Daoy (cell line): ENCODE measurements at places on chromosomes 13 and 19.

DNA sequence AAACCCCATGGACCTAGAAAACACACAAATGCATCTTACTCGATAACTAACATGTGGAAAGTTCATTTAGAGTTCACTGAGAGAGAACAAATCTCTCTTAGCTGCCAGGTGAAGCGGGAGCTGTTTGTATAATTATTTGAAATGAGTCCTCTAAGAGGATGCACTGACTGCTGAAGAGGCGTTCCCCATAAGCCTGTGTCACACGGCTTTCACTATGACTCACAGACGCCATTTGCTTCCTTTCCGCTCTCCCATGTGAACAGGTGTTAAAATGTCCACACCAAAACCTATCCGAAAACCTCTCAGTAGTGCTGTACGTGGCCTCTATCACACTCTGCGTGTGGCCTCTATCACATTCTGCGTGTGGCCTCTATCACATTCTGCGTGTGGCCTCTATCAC, 101.8 kb downstream of the SOX1 start:
- DNase-seq, result no peak

GRCh38 chr13:84263354-84264069, 381.2 kb upstream of the SLITRK1 start:
- DNase-seq, result no peak

DNA sequence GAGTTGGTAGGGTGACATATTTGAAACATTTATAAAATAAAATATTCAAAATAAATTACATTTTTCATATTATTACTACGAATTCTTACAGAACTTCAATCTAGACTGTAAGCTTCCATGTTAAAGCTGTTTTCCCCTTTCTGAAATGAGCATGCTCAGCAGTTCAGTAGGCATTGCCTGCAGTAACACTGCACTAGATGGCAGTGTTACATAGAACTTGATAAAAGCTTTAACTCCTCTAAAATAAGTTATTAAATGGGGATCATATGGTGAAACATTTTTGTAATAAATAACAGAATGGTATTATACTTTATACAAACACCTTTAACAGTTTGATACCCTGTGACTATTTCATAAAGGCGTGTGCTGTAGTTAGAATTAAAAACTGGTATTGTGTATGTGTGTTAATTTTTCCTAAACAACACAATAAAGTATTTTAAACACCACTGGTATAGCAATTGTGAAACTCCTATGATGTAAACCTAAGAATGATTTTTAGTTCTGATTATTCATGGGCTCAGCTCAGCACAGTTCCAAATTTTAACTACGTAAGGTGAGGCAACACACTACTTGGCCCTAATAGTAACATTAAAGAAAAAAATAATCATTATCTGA, 11.6 kb upstream of the GPR18 start:
- DNase-seq, result peak; percentile 12

GRCh38 chr19:38819231-38819920, 6.6 kb upstream of the LGALS4 start:
- DNase-seq, result no peak

GRCh38 chr13:41916173-41916954, 44.5 kb downstream of the VWA8 start:
- DNase-seq, result peak; percentile 40

- no peak for DNase-seq
Measured at GRCh38 chr13:49459580-49459979, 15.5 kb downstream of the SETDB2 start.

- no peak for DNase-seq
Measured at GRCh38 chr19:44592451-44592890, 20.9 kb upstream of the IGSF23 start.

DNA sequence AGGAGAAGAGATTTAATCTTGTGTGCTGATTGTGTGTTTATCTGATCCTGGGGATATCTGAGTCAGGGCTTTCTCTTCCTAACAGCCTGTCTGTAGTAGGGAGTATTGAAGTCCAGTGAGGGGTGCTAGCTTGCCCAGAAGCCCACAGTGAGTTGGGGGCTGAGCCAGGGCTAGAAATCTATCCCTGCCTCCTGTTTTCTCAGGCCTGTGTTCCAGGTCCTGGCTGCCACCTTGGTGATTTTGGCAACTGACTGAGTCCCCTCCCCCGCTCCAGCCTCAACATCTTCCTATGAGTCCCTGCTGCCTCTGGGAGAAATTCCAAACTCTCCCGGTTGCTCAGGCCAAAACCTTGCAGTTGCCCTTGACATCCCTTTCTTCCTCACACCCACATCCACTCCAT, 7.7 kb upstream of the NOVA2 start:
- DNase-seq, result no peak

DNA sequence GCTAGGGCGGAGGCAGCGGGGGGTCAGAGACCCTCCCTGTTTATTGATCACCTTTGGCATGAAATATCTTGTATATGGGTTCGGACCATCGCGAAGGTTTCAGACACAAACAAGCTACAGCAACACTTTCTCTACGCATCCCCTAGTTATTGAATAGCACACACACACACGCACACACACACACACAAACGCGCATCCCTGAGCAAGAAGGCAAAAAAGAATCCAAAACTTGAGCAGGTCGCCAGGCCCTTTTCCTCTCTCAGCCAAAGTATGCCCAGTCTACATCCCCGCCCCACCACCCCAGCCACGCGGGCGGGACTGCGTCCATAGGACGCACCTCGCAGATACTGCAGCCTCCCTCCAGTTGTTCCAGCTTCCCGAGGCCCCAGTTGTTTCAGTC, 16.0 kb downstream of the POU4F1 start:
- DNase-seq, result no peak

DNA sequence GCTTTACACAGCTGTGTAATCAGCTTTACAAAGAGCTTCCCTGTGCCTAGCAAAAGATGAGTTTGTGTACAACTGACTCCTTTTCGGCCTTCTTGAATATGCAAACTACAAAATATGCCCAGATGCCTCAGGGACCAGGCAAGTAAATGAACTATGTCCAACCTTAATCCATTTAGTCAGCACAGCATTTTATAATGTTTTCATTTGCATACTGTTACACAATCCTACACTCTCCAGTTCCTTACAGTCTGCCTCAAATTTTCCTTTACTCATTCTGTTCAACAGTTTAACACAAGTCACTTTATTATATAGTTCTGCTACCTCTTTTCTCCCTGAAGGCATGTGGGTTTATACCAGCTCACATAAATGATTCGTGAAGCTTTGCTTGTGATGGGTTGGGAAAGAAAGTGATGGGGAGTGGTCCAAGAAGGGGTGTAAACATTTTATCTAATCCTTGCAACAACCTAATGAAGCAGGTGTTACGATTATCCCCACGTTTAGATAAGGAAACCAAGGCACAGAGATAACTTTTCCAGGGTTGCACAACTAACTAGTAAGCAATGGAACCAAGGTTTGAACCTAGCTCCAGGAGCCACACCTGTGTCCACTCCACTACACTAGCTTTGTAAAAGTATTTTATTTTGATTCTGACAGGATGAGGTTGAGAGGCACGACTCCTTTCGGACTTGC, 3.3 kb upstream of the USP12 start:
- DNase-seq, result no peak

DNA sequence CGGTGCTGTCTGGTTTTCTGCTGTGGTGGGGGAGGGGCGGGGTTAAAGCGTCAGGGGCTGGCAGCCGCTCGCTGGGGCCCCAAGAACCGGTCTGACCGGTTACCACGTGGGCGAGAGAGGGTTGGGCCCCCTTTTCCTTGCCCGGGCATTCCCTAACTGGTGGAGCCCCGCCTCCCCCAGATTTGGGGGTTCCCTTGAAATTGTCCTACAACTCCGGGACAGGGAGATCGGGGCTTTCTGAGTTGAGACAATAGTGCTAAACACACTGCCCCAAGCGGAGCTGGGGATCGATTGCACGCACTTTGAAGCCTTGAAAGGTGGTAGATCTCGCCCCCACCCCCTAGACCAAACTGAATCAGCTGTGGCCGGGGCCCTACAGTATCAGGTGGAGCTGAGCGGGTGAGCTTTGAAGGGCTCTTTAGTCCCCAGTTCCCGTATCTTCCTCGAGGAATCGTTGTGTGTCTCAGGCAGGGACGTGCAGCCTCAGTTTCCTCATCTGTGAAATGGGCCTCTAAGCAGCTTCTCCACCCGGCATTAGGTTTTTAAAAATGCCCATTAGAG, 4.8 kb downstream of the IER2 start:
- peak; percentile 76 for DNase-seq

- no peak for DNase-seq
Measured at GRCh38 chr13:107035778-107036177, 467.8 kb upstream of the ARGLU1 start.

DNA sequence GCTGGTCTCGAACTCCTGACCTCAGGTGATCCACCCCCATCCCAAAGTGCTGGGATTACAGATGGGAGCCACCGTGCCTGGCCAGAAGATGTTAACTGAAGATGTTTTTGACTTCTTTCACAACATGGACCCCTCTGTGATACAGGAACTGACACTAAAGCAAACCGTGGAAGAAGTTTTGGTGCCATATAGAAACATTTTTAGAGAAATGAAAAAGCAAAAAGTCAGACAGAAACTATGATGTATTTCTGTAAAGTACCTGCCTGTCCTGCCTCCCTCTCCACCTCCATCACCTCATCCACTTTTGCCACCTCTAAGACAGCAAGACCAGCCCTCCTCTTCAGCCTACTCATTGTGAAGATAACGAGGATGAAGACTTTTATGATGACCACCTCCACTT, 11.3 kb downstream of the FBXO27 start:
- no peak for DNase-seq

DNA sequence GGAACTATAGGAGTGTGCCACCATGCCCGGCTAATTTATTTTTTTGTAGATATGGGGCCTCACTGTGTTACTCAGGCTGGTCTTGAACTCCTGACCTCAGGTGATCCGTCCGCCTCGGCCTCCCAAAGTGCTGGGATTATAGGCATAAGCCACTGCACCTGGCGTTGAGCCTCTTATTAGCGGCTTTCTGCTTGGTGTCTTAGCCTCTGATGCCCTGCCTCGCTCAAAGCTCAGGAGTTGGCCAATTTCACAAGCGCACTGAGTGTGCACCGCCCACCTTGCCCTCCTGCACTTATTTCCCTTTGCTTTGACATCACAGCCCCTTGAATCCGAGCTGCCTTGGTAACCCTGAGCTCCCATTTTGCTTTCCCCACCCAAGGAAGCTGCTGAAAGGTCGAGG, 10.1 kb downstream of the YIPF2 start:
- no peak for DNase-seq

DNA sequence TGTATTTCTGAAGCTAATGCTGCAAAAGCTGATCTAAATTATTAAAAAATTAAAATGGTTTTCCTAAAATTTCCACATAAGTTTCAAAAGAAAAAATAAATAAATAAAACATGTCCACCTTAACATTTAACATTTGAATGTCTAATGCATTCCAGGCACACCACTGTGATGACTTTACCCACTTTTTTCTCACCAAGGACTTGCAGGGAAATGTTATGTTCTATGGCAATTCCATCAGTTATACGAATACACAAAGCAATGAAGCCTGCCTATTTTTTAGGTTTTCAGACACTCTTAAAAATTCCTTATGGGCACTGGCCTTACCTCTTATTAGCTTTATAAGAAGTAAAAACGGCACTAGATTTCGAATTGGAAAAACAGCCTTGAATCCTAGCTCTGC, 10.2 kb downstream of the TSC22D1 start:
- DNase-seq, result no peak

GRCh38 chr13:44153496-44153895, 220.1 kb upstream of the SERP2 start:
- no peak for DNase-seq
